Right lobe of liver (tissue), 6 donors: ENCODE measurements at places on chromosomes 4 and X. TPM values are rescaled to one million over a fixed set of nuclear protein-coding genes. Genes with fewer than 3 reads are reported as not detected.

GRCh38 chrX:85052205-85052604 lies 48.5 kb downstream of the APOOL start:
- no peak overlapping the region for H3K4me3 ChIP-seq
- peaks cover 7% of the 10 kb centered on the region for H3K27me3 ChIP-seq
- H3K27ac ChIP-seq, result no peak overlapping the region
- H3K36me3 ChIP-seq, result no peaks in the 10 kb centered on the region
- H3K4me1 ChIP-seq, result no peaks in the 10 kb centered on the region

DNA sequence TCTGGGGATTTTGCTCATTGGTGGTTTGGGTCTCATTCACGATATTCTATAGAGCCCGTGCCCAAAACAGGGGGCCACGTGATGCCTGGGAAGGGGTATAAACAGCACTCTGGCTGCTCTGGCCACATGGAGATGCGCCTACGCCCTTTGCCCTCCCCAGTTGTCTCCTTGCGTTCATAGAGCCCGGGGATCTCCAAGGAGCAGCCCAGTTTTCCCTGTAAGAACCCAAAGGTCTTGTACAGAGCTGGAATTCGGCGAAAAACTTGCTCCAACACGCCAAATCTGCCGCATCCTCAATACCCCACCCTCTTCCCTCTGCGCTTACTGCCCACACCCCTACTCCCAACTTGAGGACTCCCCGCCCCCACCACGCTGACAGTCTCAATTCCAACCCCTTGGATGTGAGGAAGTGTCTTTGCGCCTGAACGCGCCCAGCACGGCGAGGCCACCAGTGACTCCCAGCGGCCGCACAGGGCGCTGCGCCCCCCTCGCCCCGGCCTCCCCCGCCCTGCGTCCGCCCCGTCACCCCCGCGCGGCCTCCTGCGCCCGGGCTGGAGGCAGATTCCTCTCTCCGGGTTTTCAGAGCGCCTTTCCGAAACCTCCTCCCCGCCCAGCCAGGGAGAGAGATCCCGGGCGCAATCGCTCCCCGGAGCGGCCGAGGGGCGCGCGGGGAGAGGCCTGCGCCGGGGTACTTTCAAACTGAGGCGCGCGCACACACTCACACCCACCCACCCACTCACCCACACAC lies at the start of gene NHS:
Gene NHS (plus strand): TSS at position 582 of the 748 bp plus-strand sequence. CDS start 558 bp downstream, outside the sequence.
- peak within 1 kb of the TSS; percentile 33 for H3K4me3 ChIP-seq
- peak; percentile 57 for DNase-seq
- H3K27me3 ChIP-seq, result peaks cover 12% of the 10 kb centered on the region
- H3K36me3 ChIP-seq, result no peaks in the 10 kb centered on the region

GRCh38 chr4:55107054-55107453 lies 18.3 kb downstream of the KDR start:
- DNase-seq, result no peak
- no peak overlapping the region for H3K4me3 ChIP-seq
- H3K27ac ChIP-seq, result no peak overlapping the region

- H3K4me3 ChIP-seq, result no peak overlapping the region
- no peaks in the 10 kb centered on the region for H3K36me3 ChIP-seq
- DNase-seq, result no peak
- no peak overlapping the region for H3K27ac ChIP-seq
These were observed 336.2 kb downstream of the ZNF674 start for GRCh38 chrX:46209037-46209436.

DNA sequence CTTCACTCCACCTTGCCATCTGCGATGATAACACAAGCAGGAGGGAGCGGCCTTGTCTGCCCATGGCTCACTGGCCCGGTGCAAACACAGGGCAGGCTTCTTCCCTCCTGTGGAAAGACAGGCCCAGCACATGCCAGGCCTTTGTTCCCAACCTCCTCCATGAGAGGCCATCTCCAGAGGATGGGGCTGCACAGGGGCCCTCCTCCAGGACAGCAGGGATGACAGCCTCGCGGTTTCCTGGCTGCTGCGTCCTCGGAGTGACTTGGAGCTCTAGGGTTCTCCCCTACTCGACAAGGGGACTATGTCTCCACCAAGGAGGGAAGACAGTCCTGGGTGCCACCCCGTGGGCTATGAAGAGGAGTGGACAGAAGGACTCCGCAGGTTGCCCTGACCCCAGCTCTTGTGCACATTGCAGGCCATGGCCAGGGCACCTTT lies 21.8 kb downstream of the RNF212 start:
- DNase-seq, result no peak
- no peaks in the 10 kb centered on the region for H3K27me3 ChIP-seq
- no peak overlapping the region for H3K27ac ChIP-seq
- no peaks in the 10 kb centered on the region for H3K4me1 ChIP-seq
- H3K36me3 ChIP-seq, result no peaks in the 10 kb centered on the region

- H3K27ac ChIP-seq, result no peak overlapping the region
- H3K4me1 ChIP-seq, result peaks cover 22% of the 10 kb centered on the region
- no peak overlapping the region for H3K4me3 ChIP-seq
These were observed 124.5 kb downstream of the RAPGEF2 start for GRCh38 chr4:159227378-159227777.

DNA sequence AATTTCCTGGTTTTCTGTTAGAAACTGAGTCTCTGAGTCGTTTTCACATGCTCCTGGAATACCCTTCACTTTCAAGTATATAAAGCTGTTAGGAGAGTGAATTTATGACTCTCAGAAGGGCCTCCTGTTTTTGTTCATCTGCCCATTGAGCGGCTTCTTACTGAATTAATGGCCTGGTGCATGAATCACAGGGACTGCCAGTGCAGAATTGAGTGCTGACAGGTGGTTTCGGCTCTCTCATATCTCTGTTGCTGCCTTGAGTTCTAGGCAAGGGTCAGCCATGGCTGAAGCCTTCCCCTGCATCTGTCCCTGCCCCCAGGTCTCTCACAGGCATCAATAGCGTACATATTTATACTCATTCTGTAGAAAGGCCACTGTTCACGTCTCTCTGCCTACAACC lies 22.7 kb upstream of the SEPSECS start:
- peaks cover 14% of the 10 kb centered on the region for H3K4me1 ChIP-seq
- DNase-seq, result no peak
- H3K27me3 ChIP-seq, result no peaks in the 10 kb centered on the region
- no peaks in the 10 kb centered on the region for H3K36me3 ChIP-seq
- H3K4me3 ChIP-seq, result no peak overlapping the region
- H3K27ac ChIP-seq, result no peak overlapping the region

GRCh38 chr4:82380831-82381230 lies 7.0 kb upstream of the HNRNPD start:
- no peaks in the 10 kb centered on the region for H3K27me3 ChIP-seq
- H3K4me1 ChIP-seq, result peaks cover 1% of the 10 kb centered on the region
- H3K27ac ChIP-seq, result no peak overlapping the region
- DNase-seq, result no peak

DNA sequence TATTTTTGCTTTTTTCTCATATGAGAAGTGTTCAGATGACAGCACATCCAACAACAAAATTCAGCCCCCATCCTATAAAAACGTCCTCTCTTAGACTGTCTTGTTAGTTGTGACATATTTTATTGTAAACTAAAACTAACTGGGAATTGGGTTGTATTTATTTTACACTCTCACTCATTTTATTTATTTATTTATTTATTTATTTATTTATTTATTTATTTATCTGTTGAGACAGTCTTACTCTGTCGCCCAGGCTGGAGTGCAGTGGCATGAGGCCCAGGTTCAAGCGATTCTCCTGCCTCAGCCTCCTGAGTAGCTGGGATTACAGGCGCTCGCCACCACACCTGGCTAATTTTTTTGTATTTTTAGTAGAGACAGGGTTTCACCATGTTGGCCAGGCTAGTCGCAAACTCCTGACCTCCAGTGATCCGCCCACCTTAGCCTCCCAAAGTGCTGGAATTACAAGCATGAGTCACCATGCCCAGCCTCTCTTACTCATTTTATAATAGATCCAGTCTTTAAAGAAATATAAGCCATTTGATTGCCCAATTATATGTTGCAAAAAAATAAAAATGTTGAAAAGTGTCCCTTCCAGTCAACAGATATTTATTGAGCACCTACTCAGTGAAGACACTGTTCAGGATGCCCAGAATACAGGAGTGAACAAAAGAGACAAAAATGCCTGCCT lies 44.6 kb downstream of the PALLD start:
- no peak overlapping the region for H3K4me3 ChIP-seq
- no peaks in the 10 kb centered on the region for H3K4me1 ChIP-seq
- no peak for DNase-seq
- H3K27ac ChIP-seq, result no peak overlapping the region
- H3K27me3 ChIP-seq, result peaks cover 4% of the 10 kb centered on the region

- H3K36me3 ChIP-seq, result no peaks in the 10 kb centered on the region
- H3K27me3 ChIP-seq, result no peaks in the 10 kb centered on the region
- H3K4me1 ChIP-seq, result no peaks in the 10 kb centered on the region
- peak overlapping the region; percentile 40 for H3K4me3 ChIP-seq
- H3K27ac ChIP-seq, result peak overlapping the region; percentile 31
These were observed 553 bp downstream of the SLC16A2 start for GRCh38 chrX:74421740-74422352.

Gene RASGEF1B
- 25.6 TPM for total RNA-seq

Gene REELD1
- total RNA-seq, result 0.44 TPM

Gene MAGEC1
- total RNA-seq, result not detected

Gene HSPA4L
- 1.8 TPM for total RNA-seq

Gene DDX53
- total RNA-seq, result not detected

Gene RPL34
- 400 TPM for total RNA-seq
